ENCODE measurements at places on chromosomes 6 and 20. TPM values are rescaled to one million over a fixed set of nuclear protein-coding genes. Genes with fewer than 3 reads are reported as not detected.

Gene MYL9
- total RNA-seq = not detected

Gene MED20
- total RNA-seq = 1.6 TPM

Gene TBXT
- total RNA-seq = not detected

DNA sequence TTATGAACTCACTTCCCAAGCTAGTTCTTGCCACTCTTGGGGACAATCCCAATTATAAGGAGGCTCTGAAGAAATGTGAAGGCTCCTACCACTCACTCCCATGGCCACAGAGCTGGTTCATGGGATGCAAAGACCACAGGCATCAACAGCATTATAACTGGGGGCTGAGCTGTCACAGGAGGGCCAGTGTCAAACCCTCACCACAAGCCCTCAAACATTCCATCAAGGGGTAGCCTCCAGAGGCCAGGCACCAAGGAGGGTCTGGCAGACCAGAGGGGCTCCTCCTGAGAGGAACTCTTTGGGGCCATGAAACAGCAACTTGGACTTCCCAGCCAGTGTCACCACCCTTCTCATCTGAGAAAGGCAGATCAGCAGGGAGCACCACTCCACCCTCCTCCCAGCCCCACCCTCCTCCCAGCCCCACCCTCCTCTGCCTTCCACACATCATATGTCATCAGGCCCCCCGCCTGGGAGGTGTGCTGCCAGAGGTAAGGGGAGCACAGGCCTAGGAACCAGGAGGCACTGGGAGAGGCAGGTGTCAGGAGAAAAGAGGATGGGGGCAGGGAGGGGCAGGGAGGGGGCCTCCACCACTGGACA, 1.2 kb upstream of the TSPO2 start:
- no peaks in the 10 kb centered on the region for H3K36me3 ChIP-seq
- no peak for DNase-seq
- H3K4me1 ChIP-seq = no peaks in the 10 kb centered on the region
- no peak overlapping the region for H3K4me3 ChIP-seq

DNA sequence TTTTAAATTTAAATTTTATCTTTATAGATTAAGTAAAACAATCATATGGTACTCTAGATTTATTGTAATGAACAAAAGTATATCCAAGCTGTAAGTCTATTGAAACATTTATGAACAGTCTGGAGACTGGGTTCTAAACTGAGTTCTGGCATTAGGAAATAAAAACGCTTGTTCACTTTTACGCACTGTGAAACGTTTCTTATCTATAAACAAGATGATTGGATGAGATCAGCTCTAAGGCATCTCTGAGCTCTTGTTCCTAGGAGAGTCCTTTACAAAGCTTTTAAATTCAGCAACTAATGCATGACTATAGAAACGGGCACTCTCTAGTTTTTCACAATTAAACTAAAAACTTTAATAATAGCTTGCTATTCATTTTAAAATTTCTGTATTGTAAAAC, 6.8 kb downstream of the HUS1B start:
- no peak overlapping the region for H3K4me3 ChIP-seq
- H3K27me3 ChIP-seq = no peaks in the 10 kb centered on the region
- no peak overlapping the region for H3K27ac ChIP-seq
- DNase-seq = no peak
- peaks cover 3% of the 10 kb centered on the region for H3K4me1 ChIP-seq

- H3K36me3 ChIP-seq = no peaks in the 10 kb centered on the region
- peak overlapping the region; percentile 43 for H3K27ac ChIP-seq
- DNase-seq = peak; percentile 40
- peak overlapping the region; percentile 77 for H3K4me3 ChIP-seq
Measured at GRCh38 chr6:72619883-72620696, 1.8 kb upstream of the KCNQ5 start.

DNA sequence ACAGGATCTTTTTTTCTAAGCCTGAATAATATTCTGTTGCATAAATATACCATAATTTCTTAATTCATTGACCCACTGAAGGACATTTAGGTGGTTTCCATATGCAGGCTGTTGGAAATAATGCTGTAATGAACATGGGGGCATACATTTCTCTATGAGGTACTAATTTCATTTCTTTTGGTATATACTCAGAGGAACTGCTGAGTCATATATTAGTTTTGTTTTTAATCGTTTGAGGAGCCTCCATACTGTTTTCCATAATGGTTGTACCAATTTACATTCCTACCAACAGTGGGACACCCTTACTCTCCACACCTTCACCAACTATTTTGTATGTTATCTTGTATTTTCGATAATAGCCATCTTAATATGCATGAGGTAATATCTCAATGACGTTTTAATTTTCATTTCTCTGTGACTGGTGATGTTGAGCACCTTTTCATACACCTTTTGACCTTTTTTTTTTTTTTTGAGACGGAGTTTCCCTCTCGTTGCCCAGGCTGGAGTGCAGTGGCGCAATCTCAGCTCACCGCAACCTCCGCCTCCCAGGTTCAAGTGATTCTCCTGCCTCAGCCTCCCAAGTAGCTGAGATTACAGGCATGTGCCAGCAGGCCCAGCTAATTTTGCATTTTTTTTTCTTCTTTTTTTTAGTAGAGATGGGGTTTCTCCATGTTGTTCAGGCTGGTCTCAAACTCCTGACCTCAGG, 187.4 kb downstream of the RNGTT start:
- no peaks in the 10 kb centered on the region for H3K36me3 ChIP-seq
- H3K27ac ChIP-seq = no peak overlapping the region
- no peaks in the 10 kb centered on the region for H3K27me3 ChIP-seq
- H3K4me1 ChIP-seq = no peaks in the 10 kb centered on the region
